ENCODE measurements at places on chromosomes 1 and 21.

DNA sequence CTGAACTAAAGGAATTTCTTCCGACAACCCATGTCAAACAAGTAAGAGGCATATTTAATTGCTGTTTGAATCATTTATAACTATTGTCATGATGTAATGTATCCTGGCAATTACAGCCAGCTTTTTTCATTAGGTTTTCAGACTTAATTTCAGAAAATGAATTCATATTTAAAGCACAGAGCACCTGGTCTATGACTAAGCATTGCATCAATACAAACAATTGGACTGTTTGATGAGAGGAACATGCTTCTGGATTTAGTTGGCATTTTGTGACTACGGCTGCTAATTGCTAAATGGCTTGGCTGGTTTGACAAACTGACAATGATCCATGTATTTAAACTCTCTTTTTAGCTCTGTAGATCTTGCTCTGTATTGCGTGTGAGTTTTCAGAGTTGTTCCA, 853.4 kb downstream of the NCAM2 start:
- no peak for DNase-seq

DNA sequence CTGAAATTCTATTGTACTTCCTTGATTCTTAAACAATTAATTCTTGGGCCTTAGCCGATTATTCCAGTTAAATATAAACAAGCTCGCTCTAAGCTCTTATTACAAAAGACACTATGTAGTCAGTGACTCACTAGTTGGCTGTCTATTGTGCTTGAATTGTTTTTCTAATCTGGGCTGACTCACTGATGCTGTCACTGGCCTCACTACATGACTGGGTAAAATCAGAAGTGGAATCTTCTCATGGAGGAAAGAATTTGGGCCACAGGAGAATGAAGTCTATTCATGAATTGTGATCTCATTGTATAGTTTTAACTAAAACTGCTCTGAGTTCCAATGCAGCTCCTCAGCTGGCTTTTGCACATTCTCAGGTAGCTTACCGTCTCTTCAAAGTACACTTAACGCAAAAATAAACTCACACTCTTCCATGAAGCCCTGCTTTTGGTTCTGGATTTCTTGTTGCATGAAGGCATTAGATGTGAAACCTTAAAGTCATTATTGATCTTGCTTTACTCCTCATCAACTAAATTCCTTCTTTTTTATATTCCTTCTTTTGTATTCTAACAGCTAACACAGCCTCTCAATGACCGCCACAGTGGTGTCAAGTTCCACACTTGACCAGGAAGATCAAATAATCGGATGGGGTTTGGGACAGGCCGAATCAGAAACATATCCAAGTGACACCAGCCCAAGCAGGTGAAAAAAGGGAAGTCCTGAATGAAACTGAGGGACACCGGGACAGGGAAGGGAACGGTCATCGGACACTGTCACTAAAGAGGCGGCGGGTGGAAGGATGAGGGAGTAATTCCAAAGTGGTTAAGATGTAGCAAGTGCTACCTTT, 80.9 kb upstream of the LBR start:
- DNase-seq = no peak

DNA sequence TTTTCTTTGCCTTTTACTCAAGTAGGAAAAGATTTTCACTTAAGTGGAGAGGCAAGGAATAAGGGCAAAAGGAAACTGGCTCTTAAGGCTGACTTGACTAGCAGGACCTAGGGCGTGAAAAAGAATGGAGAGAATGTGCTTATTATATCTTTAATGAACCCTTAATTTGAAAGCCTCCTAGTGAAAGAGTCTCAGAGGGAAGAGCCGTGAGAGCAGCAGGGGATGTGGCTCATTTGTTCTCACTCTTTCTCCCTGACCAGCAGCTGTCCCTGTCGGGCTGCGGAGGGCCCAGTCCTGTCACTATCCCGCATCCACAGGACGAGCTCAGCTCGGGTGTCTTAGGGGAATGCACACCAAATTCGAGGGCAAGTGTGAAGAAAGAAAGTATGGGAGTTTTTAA, 180.1 kb downstream of the EDEM3 start:
- DNase-seq = no peak

GRCh38 chr1:16215882-16216753, 3.7 kb upstream of the ARHGEF19 start:
- DNase-seq = peak; percentile 80

DNA sequence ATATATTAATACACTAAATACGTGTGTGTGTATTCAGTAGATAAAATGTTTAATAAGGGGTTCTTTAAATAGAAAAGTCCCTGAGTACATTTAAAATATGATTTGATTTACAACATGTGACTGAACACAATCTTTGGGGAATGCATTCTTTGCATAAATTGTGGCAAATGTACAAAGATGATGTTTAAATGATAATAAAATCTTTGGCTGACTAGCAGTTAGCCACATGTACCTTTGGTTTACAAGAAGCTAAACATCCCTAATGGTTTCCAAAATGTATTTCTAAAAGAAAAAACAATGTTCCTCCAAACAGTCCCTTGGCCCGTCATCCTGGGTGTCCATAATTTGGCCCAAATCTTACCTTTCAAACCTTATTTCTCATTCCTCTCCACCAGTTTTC, 106.4 kb upstream of the MARK1 start:
- no peak for DNase-seq

DNA sequence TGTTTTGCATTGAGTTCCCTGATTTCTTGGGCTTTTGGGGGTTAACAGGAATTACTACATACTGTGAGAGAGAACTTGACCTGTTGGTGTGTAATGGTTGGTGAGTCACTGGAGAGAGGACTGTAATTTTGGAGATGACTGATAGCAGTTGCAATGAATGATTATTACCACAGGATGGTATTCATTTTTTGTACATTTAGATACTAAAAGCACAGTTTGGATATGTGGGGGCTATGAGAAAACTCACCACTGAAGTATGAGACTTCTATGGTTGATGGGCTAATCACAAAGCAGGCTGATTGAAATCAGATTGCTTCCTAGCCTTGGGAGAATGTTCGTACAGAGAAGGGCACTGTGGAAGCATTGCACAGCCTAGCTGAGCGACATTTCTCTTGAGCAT, 1571.3 kb upstream of the PRMT6 start:
- DNase-seq = no peak

DNA sequence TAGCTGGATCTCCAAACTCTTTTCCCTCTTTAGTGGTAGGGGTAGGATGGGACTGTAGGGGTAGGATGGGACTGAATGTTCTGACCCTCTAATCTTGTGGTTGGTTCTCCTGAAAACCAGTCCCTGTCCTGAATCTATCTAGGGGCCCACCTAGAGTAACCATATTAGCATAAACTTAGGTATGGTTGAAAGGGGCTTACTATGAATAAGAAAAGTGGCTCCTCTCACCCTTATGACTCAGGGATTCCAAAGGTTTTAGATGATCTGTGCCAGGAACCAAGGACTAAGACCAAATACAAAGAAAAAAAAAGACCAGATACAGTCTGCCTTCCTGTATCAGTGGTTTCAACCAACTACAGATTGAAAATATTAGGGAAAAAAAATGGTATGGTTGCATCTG, 28.9 kb downstream of the RNF2 start:
- no peak for DNase-seq

All from GM10248 (cell line).